ENCODE measurements at places on chromosomes 3 and 15.

DNA sequence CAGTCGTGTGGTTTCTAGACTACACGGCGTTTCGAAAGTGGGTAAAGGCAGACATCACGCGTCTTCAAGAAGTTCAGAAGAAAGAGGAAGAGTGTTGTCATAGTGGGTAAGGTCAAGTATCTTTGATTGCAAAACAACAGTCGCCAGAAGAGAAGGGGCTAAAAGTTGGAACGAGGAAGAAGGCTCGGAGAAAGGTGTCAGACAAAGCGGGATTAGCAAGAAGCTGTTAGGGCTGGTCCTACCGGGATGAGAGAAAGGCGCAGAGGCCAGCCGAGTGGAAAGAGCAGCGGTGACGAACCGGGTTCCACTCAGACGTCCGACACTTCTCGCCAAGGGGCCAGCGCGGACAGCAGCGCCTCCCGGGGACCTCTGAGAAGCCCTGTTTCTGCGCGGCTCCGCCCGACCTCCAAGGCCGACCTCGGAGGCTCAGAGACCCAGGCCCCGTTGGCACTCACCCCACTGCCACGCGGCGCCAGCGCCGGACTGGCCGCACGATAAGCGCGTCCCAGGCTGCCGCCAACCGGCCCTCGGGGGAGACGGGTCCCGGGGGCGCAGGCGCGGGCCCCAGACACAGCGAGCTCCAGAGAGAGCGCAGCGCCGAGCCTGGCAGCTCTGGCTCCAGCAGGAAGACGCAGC, 436 bp downstream of the ADPGK start:
- DNase-seq: no peak

GRCh38 chr3:127777921-127778656, 44.2 kb downstream of the MGLL start:
- DNase-seq: no peak

- DNase-seq: no peak
Measured at GRCh38 chr3:178584722-178585380, 48.6 kb downstream of the KCNMB2 start.

GRCh38 chr15:47870300-47870955, 153.1 kb downstream of the SEMA6D start:
- no peak for DNase-seq

DNA sequence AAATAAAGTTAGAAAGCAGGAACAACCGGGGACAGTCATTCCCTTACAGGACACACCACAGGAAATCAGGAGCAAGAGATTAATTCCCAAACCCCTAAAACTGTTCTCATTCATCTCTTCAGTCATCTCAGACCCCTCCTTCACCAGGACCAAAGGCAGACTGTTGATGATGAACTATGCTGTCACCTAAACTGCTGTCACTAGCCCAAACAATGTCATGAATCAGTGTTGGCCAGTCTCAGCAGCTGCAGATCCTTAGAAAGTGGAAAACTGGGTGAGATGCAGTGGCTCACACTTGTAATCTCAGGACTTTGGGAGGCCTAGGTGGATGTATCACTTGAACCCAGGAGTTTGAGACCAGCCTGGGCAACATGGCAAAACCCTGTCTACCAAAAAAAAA, 909.6 kb downstream of the ROBO1 start:
- DNase-seq: no peak

DNA sequence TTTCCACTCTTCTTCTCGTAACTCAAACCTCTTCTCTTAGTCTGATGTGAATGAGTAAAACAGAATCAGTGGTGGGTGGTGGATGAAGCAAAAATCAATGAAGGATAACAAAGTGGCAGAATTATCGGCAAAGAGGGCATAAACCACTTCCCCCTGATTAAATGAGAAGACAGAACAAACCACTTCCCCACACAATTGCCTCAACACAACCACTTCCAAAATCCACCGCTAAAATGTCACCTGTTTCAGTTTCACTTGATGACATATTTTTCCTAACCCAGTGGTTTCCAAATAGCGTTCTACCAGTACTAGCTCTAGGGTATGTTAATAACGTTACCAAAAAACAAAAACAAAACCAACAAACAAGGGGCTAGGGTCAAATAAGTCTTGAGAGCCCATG, 478.7 kb upstream of the WNT5A start:
- no peak for DNase-seq
